Activated CD4-positive, alpha-beta T cell treated with anti-CD3 and anti-CD28 coated beads, Interleukin-2, amount 50 U/mL, for 48 hours (primary cell): ENCODE measurements at places on chromosomes 1 and 21.

DNA sequence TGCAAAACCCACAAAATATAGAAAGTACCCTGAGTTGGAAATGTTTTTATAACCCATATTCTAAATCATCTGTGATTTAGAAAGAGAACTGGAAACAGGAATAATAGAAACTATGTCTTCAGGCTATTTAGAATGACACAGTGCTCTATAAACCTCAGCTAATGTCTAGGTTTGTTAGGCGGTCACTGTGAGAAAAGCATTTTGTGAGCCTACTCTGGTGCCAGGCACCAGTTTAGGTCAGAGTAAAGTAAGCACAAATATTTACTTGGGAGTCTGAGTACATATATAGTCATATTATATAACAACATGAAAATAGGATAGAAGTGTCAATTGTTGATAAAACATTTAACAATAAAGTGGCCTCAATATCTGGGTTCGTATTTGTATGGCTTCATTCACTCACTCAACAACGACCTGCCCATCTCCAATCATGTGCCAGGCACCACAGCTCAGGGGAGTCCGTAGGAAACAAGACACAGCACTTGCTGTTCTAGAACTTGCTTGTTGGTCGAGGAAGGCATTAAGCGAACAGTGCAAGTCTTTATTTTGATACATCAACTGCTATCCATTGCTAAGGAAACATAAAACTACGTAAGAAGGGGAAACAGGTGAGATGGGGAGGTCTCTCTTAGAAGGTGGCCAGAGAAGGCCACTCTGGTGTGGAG lies 37.2 kb downstream of the GNB1 start:
- no peak for DNase-seq

DNA sequence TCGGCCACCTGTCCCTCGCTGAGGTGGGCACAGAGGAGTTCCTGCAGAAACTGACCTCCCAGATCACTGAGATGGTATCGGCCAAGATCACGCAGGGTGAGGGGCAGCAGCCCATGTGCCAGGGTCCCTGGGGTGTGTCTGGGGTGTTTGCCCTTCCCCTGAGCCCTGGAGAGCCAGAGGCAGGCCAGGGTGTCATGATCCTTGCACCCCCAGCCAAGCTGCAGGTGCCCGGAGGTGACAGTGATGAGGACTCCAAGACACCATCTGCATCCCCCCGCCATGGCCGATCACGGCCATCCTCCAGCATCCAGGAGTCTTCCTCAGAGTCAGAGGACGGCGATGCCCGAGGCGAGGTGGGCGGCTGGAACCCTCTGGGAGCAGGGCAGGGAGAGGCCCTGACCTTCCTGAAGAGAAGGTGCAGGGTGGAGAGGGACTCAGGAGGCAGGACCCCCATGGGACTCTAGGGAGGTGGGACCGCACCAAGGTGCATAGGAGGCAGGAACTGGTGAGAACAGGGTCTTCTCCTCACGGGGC lies 69.5 kb downstream of the TRIM11 start:
- DNase-seq = no peak

DNA sequence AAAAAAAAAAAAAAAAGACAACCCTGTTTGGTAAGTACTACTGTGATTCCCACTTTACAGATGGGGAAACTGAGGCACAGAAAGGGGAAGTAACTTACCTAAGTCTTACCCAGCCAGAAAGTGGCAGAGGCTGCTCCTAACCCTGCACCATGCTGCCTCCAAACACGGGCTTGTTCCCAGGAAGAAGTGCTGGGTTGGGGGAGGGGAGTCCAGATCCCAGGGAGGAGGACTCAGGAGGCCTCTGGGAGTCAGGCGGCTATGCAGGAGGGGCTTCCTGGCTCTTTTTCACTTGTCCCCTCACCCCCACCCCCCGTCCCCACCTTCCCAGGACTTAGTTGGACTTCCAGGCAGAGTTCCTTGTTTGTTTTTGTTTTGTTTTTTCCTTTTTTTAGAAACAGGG lies 23.9 kb downstream of the PIK3CD start:
- no peak for DNase-seq

DNA sequence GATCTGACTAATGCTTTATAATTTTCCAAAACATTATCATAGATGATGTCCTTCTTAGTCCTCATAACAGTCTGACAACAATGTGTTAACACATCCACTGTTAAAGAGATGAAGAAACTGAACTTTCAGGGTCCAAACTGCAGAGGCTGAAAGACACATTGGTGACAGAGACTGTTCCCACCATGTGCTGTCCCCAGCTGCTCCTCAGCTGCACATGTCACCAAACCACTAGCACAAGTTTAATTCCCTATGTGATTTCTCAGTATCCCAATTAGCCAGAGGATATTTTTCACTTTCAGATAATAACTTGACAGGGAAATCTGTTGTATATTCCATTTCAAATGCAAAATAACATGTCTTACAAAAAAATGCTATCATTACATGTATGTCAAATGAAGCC lies 24.6 kb downstream of the LAMC2 start:
- DNase-seq = no peak

- DNase-seq = no peak
Observed at GRCh38 chr1:230781594-230781993, 34.4 kb downstream of the CAPN9 start.

DNA sequence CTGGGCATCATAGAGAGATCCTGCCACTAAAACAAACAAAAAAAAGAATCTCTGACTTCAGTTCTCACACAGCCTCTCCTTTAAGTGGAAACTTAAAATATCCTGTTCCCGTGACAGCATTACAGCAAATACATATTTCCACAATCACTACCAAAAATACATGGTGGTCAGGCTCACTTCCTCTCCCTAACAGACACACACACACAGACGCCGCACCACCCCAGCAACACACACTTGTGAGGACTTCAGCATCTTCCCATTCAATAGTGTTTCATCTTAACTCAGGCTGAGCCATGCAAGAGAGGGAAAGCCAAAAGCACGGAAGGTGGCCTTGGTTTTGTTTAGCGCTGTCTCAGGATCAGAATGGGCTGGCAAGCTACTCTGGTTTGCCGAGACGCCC lies 21.9 kb downstream of the KIAA1614 start:
- no peak for DNase-seq
